Brain pericyte (primary cell): ENCODE measurements at places on chromosomes 4 and X.

DNA sequence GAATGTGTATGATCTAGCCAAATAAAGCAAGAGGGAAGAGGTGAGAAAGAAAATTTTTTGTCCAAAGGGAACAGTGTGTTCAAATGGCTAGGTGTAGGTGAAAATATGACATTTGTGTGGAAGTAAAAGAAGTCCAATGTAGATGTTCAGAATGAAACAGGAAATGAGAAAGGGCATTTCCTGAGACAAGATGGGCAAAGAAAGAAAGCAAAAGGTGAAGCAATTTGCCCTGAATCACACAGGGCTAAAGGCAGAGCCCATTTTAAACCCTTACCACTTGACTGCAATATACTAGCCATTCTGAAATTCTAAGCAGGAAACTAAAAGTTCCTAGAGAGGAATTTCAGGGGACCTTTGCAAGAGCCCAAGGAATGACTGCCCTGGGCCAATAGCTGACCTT is 36.0 kb downstream of the CLOCK start:
- DNase-seq = no peak

GRCh38 chr4:25107827-25108516 is 52.3 kb downstream of the SEPSECS start:
- no peak for DNase-seq

- DNase-seq = no peak
These were observed 819.2 kb downstream of the RAPGEF2 start for GRCh38 chr4:159922119-159922518.

DNA sequence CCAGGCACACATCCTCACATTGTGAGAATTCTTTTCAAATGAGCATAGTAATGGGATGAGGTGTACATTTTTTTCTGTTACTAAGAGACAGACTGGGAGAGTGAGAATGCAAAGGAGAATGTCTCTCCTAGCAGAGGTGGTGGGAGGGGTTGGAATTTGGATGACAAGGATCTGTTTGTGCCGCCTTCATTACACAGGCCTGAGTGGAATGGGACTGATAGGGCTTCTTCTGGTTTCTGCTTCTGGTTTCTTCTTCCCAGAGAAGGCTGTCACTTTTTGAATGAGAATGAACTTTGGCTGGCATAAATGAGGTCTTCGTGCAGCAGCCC is 55.4 kb downstream of the C4orf51 start:
- no peak for DNase-seq

DNA sequence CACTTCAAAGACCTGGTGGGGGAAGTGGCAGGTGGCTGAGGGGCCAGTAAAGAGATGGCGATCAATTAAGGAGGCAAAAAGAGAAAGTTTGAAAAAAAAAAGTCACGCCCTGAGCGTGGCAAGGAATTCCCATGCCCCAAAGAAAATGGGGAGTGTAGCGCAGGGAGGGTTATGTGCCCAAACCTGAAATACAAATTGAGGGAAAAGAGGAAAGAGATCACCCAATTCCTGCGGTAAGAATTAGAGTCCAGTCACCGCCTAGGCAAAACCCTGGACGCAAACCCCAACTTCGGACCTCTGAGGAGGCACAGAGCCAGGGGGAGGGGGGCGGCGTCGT is 595 bp downstream of the ENOX2 start:
- no peak for DNase-seq

DNA sequence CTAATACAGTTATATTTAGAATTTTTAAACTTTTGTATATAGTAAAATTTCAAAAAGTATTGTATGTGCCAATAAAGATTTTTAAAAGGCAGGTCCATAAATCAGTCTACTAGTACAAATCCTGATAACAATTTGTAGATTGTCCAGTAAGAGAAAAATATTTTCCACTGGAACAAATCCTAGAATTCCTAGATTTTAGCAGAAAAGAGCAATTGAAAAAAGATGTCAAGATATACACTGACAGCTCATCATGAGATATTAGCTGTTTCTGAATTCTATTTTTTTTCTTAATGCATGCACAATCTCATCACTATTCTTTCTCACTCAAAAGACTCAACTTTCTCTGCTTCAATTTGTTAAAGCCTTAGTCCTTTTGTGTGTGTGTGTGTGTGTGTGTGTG is 289.2 kb upstream of the MAD2L1 start:
- DNase-seq = no peak

GRCh38 chr4:7677799-7678301 is 243.1 kb upstream of the PSAPL1 start:
- no peak for DNase-seq

- no peak for DNase-seq
These were observed 106.3 kb downstream of the LINC00632 start for GRCh38 chrX:140815868-140816267.

- no peak for DNase-seq
These were observed 28.4 kb downstream of the CLDN2 start for GRCh38 chrX:106948641-106949040.

GRCh38 chr4:19944251-19944650 is 307.5 kb upstream of the SLIT2 start:
- DNase-seq = no peak

DNA sequence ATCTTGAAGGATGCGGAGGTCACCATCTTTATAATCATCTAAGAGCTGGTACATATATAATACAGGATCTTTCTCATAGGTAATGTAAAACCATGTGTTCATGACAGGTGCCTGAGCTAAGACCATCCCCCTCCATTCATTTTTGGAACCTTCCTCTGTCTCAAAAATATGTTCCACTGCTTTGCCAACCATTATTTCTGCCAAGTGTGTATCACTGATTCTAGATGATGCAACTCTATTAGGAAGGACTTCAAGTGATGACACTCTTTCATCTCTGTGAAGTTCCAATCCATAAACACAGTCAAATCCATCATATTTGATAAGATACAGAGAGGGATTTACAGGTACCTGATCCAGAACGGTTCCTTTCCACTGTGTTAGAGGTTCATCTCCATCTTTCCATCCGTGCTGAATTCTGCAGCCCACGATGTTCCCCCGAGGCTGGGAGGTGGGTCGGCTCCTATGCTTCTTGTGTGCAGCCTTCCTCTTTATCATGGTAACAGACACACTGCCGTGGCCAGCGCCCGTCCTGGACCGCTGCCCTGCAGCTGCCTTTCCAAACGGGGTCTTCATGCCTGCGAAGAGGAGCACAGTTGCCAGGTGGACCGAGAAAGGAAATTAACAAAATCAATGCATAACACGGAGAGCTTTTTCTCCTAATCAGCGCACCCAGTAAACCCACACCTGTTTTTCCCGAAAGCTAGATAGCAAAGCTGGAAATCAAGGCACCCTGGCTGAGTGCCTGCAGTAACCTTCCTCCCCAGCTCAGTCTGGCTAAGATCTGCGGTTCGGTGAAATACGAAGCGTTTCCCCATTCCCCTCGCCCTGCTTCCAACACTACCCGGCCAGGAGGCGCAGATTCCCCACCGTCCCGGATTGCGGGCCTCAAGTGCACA is 718 bp downstream of the SPIN3 start:
- no peak for DNase-seq

- DNase-seq = no peak
These were observed 98.2 kb downstream of the MAPK10 start for GRCh38 chr4:86261636-86262035.

GRCh38 chr4:107863850-107864371 is 39.2 kb downstream of the SGMS2 start:
- DNase-seq = no peak

GRCh38 chrX:45621376-45622041 is 420.8 kb upstream of the DIPK2B start:
- DNase-seq = no peak

GRCh38 chr4:52910115-52910514 is 48.0 kb downstream of the RASL11B start:
- DNase-seq = no peak

GRCh38 chr4:102868153-102868780 is 525 bp upstream of the CISD2 start:
- no peak for DNase-seq

DNA sequence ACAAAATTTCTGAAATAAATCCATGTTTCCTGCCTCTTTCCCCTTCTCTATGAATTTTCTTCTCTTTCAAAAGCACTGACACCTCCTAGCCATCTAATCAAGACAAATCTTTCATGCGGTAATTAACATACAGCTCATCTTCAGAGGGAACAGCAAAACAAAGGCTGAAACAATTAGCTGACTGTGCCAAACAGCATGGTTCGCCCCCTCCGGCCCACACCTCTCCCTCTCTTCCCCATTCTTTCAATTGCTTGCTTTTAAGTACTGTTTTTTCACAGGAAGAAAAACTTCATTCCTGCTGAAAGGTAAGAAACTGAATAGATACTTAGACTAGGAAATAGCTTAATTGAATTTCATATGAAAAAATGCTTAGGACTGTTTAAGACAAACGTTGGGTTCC is 291.1 kb upstream of the NOCT start:
- no peak for DNase-seq

DNA sequence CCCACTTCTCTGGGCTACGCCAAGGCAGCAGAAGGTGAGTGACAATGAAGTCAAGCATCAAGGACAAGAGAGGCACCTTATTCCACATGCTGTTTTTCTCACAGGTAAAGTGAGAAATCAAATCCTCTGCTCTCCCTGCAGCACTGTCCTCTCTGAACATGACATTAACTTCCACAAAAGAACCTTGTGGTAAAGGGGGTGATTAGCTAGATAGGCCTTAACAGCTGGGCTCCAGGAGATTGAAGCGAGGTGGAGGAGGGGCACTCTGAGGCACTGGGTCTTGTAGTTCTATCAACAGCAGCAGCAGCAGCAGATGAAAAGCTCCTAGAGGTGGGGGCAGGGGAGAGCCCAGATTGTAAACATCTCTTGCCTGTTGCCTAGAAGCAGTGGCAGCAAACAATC is 96.8 kb upstream of the CXXC4 start:
- no peak for DNase-seq

- DNase-seq = no peak
These were observed 9.5 kb downstream of the GABRB1 start for GRCh38 chr4:47040828-47041227.

DNA sequence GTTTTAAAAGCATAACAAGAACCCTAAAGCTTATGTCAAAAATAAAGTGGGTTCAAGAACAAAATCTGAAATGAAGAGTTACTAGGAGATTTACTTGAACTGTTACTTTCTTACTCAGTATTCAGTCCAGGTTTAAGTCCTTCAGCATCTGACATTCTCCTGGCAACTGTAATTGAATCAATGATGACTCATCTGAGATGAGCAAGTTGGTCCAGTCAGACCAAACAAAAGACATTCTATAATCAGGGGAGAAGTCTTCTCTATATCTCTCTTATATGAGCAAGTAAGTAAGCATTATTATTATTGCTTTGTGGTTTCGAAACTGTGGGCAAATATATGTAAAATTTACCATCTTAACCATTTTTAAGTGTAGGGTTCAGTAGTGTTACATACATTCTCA is 34.6 kb downstream of the MAP9 start:
- no peak for DNase-seq

DNA sequence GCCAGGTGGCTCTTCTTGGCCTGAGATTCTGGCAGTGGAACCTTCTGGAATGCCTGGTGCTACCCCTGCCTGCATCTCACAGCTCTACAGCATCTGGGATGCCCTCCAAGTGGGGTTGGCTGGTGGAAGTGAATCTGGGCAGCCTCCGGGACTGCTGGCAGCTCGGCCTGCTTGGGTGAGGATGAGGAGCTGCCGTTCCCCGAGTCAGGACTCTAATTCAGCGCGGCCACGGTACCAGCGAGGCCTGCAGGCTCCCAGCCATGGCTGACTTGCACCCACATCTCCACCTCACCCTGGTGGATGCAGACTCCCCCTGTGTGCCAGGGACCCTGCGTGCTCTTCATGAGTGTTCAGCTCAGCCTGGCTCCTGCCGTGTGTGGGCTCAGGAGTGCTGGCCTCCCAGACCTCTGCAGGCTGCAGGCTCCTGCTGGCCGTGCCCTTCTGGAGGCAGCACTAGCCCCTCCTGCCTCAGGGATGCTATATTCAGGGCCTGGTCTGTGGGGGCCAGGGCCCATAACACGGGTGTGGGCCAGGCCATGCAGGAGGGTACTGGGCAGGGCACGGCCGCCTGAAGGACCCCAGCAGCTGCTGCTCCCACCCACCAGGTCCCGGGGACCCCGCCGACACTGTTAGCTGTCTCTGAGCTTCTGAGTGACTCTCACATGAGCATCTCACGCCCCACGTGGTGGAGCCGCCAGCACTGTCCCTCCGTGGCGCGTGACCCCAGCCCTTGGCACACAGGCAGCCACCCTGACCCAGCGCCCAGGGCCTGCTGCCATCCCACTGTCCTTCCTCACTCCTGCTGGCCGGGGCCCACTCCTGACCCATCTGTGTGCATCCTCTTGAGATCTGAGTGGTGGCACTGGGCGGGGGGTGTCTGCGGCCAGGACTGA is 10.6 kb downstream of the UVSSA start:
- DNase-seq = no peak

- no peak for DNase-seq
These were observed 30.6 kb downstream of the LONRF3 start for GRCh38 chrX:119004920-119005524.

DNA sequence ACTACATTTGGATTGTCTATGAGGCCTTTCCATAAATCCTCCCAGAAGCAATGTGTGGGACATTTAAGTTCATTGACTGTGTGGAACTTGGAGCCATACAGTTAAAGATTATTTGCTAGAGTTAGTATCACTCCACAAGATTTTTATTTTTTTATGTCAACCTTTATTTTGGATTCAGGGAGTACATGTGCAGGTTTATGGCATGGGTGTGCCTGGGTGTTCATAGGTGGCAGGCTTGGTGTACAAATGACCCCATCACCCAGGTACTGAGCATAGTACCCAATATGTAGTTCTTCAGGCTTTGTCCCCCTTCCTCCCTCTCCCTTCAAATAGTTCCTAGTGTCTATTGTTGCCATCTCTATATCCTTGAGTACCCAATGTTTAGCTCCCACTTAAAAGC is 199.8 kb upstream of the ZFP42 start:
- no peak for DNase-seq

- no peak for DNase-seq
These were observed 66.3 kb downstream of the TSPAN7 start for GRCh38 chrX:38627683-38628082.
